GM23248 (cell line): ENCODE measurements at places on chromosomes 4 and X.

GRCh38 chr4:7439699-7440098 lies 5.0 kb upstream of the PSAPL1 start:
- no peak overlapping the region for H3K4me3 ChIP-seq
- no peak for DNase-seq
- no peaks in the 10 kb centered on the region for H3K4me1 ChIP-seq
- no peaks in the 10 kb centered on the region for H3K36me3 ChIP-seq
- H3K27me3 ChIP-seq, result peaks cover 10% of the 10 kb centered on the region

GRCh38 chr4:26884486-26884988 lies 23.9 kb downstream of the STIM2 start:
- H3K36me3 ChIP-seq, result no peaks in the 10 kb centered on the region
- H3K4me1 ChIP-seq, result no peaks in the 10 kb centered on the region

- no peaks in the 10 kb centered on the region for H3K36me3 ChIP-seq
- no peak overlapping the region for H3K4me3 ChIP-seq
- no peak overlapping the region for H3K27ac ChIP-seq
- H3K4me1 ChIP-seq, result no peaks in the 10 kb centered on the region
- peak; percentile 33 for DNase-seq
These were observed 19.8 kb upstream of the FAM9A start for GRCh38 chrX:8820910-8821527.

DNA sequence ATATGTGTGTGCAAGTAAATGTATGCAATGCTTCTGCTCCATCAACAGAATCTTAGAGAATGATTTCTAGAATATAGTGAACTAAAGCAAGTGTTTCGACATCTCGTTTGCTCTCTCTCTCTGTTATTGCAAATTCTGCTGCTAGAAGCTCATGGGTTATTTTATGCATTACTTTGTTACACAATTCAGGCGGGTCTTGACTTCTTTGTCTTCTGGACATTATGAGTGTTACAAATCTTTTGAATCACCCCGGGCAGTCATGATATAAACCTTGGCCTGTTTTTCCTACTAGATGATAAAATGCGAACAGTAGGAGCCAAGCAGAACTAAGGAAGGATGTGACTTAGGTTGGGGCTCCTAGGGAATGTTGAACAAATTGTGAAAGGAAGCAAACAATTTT lies 166.4 kb upstream of the SFRP2 start:
- no peaks in the 10 kb centered on the region for H3K27me3 ChIP-seq
- no peak overlapping the region for H3K27ac ChIP-seq
- H3K4me3 ChIP-seq, result no peak overlapping the region
- DNase-seq, result no peak

- H3K27ac ChIP-seq, result no peak overlapping the region
- H3K36me3 ChIP-seq, result no peaks in the 10 kb centered on the region
- no peaks in the 10 kb centered on the region for H3K27me3 ChIP-seq
- H3K4me1 ChIP-seq, result no peaks in the 10 kb centered on the region
- H3K4me3 ChIP-seq, result no peak overlapping the region
These were observed 211.3 kb upstream of the INTU start for GRCh38 chr4:127421437-127421836.

GRCh38 chr4:627347-628125 lies 2.2 kb downstream of the PDE6B start:
- H3K4me1 ChIP-seq, result no peaks in the 10 kb centered on the region
- 0 out of 2 replicates have a peak, but pooled peaks cover 8% of the 10 kb centered on the region for H3K27me3 ChIP-seq
- no peaks in the 10 kb centered on the region for H3K36me3 ChIP-seq

GRCh38 chrX:110032534-110033147 lies 29.7 kb downstream of the TMEM164 start:
- H3K27ac ChIP-seq, result no peak overlapping the region
- H3K4me1 ChIP-seq, result no peaks in the 10 kb centered on the region
- H3K36me3 ChIP-seq, result no peaks in the 10 kb centered on the region

DNA sequence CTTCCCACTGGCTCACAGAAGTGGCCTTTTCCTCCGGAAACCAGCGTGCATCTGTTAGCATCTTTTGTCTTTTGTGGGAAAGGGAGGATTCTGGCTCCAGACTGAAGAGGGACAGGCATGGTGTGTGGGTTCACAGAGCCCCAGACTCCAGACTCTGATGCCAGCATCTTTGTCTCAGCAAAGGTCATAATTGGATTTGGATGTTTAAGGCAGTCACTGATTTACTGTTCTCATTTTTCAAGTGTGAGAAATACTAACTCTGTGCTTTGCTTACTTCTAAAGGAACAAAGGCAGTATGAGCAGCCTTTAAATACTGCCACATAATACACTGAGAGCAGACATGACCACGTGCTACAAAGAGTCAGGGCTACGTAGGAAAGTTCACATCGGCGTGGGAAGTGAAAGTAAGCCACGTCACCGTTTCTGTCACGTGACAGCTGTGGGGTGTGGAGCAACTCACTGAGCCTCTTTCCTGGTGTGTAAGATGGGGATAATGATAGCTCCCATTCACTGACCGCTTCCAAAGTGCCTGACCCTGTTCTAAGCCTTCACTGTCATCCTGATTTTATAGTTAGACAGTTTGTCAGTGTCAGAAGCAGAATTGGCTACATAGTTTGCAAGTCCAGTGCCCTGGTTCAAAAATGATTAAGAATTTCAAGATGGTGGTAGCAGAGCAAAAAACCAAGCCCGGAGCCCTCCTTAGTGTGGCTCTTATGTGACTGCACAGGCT lies 24.8 kb upstream of the TMSB4X start:
- H3K36me3 ChIP-seq, result no peaks in the 10 kb centered on the region
- H3K4me1 ChIP-seq, result peaks cover 27% of the 10 kb centered on the region
- peak; percentile 90 for DNase-seq
- no peaks in the 10 kb centered on the region for H3K27me3 ChIP-seq
- H3K27ac ChIP-seq, result peak overlapping the region; percentile 100

- no peaks in the 10 kb centered on the region for H3K4me1 ChIP-seq
- H3K4me3 ChIP-seq, result no peak overlapping the region
- no peaks in the 10 kb centered on the region for H3K36me3 ChIP-seq
- no peaks in the 10 kb centered on the region for H3K27me3 ChIP-seq
- no peak overlapping the region for H3K27ac ChIP-seq
These were observed 123.3 kb downstream of the CLCN4 start for GRCh38 chrX:10280071-10280470.

- no peaks in the 10 kb centered on the region; the same call in 1 of the 2 replicates for H3K36me3 ChIP-seq
- H3K4me3 ChIP-seq, result peak overlapping the region; percentile 98
- H3K27ac ChIP-seq, result peak overlapping the region; percentile 18
- peak; percentile 77 for DNase-seq
- peaks cover 30% of the 10 kb centered on the region for H3K4me1 ChIP-seq
- H3K27me3 ChIP-seq, result peaks cover 3% of the 10 kb centered on the region; the same call in 1 of the 2 replicates
These were observed 2.0 kb downstream of the RAPGEF2 start for GRCh38 chr4:159104694-159105414.

DNA sequence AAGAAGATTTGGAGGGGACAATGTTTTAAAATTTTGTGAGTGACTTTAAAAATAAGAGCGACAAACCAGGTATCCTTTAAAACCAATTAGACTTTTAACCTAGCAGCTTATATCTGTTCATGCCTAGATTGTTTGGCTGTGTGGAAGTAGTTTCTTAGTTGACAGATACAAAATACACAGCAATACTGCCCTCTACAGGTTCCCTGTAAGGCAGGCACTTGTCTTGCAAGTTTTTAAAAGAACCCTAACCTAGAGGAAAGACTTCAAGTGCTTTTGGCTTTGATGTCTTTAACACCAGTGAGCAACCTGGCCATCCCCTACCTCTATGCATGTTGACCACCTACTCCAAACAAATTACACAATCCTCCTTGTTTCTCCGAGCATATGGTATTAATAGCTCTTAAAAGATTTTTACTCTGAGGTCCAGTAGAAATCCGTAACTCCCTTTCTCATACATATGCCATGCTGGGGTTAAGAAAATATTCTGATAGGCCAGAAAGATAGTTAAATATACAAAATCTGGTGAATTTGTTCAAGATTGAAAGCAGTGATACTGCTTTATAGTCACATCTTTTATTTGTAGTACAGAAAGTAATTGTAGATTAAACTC lies 273.0 kb downstream of the ARHGAP24 start:
- H3K27ac ChIP-seq, result 0 out of 2 replicates have a peak overlapping the region, but pooled peaks have one; percentile 21
- no peaks in the 10 kb centered on the region for H3K36me3 ChIP-seq
- peaks cover 18% of the 10 kb centered on the region for H3K4me1 ChIP-seq

GRCh38 chr4:38902695-38903094 lies 35.1 kb downstream of the FAM114A1 start:
- H3K27me3 ChIP-seq, result no peaks in the 10 kb centered on the region
- peak; percentile 38 for DNase-seq
- no peak overlapping the region for H3K27ac ChIP-seq

GRCh38 chr4:26723216-26723615 lies 137.4 kb upstream of the STIM2 start:
- 0 out of 2 replicates have a peak, but pooled peaks cover 10% of the 10 kb centered on the region for H3K36me3 ChIP-seq
- H3K4me3 ChIP-seq, result no peak overlapping the region
- H3K27me3 ChIP-seq, result no peaks in the 10 kb centered on the region
- no peak overlapping the region for H3K27ac ChIP-seq

DNA sequence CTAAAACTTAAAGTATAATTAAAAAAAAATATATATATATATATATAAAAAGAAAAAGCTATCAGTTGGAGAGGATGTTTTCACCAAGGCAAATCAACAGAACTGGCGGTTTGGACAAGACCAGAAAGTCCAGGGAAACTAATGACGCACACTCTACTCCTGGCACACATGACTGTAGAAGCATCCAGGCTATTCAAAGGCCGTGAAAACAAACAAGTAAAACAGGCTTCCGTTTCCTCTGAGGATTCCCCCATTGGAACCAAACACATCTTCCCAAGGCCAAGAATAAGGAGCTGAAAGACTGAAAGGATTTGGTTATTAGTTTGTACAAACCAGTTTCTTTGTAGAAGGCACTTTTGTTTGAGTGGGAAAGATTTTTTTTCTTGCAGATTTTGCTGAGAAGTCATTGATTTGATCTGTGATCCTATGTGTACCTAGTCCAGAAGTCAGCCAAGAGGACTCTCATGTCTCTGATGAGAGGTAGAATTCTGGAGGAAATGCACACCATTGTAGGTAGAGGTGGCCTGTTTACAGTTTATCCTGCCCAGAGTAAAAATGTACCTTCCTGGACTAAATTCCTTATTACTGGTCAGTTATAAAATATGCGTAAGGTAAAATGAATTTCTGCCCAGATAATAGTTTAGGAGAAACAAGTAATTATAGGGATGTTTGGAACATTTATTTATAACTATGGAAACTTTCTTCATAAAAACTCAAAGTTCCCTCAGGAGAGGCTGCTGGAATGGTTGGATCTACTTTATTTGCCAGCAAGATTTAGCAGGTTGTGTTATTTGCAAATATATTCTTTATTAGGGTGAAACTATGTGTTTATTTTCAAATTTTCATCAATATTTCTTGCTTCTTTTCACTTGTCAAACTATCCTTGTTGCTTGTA lies 66.5 kb downstream of the DMP1 start:
- H3K4me3 ChIP-seq, result no peak overlapping the region
- H3K4me1 ChIP-seq, result no peaks in the 10 kb centered on the region
- no peak overlapping the region for H3K27ac ChIP-seq
- H3K36me3 ChIP-seq, result no peaks in the 10 kb centered on the region

DNA sequence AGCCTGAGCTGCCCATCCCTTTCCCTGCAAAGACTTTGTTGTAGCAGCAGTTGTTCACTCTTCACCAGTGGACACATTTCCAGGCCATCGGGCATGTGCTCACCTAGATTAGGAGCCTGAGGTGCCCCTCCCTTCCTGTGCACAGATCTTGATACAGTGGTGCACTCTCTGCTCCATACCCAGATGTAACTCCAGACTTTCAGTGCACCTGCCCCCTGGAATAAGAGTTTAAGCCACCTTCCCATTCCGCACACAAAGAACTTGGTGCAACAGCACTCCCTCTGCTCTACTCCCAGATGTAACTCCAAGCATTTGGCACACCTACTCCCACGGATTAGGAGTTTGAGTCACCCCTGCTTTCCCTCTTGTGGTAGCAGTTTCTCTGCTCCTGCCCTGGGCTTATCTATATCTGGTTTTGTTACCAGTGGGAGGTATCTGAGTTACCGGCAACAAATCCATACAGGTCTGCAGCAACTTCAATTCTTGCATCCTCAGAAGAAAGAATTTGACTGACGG lies 36.0 kb upstream of the PLK4 start:
- no peaks in the 10 kb centered on the region for H3K36me3 ChIP-seq
- H3K4me3 ChIP-seq, result no peak overlapping the region
- H3K27ac ChIP-seq, result no peak overlapping the region
- H3K4me1 ChIP-seq, result no peaks in the 10 kb centered on the region

GRCh38 chr4:174217273-174218126 lies 66.0 kb downstream of the FBXO8 start:
- no peak overlapping the region for H3K27ac ChIP-seq
- no peaks in the 10 kb centered on the region for H3K36me3 ChIP-seq
- H3K4me1 ChIP-seq, result peaks cover 5% of the 10 kb centered on the region
- peaks cover 8% of the 10 kb centered on the region; the same call in 1 of the 2 replicates for H3K27me3 ChIP-seq
- peak overlapping the region; percentile 69 for H3K4me3 ChIP-seq

GRCh38 chr4:19924761-19925160 lies 326.9 kb upstream of the SLIT2 start:
- H3K4me1 ChIP-seq, result no peaks in the 10 kb centered on the region
- H3K27ac ChIP-seq, result no peak overlapping the region
- no peaks in the 10 kb centered on the region for H3K27me3 ChIP-seq
- no peaks in the 10 kb centered on the region for H3K36me3 ChIP-seq
- DNase-seq, result no peak

GRCh38 chrX:80388206-80388605 lies 32.0 kb upstream of the TENT5D start:
- no peaks in the 10 kb centered on the region for H3K4me1 ChIP-seq
- no peaks in the 10 kb centered on the region for H3K36me3 ChIP-seq
- no peaks in the 10 kb centered on the region for H3K27me3 ChIP-seq
- peak; percentile 44 for DNase-seq
- peak overlapping the region; percentile 27; the same call in 1 of the 2 replicates for H3K27ac ChIP-seq

DNA sequence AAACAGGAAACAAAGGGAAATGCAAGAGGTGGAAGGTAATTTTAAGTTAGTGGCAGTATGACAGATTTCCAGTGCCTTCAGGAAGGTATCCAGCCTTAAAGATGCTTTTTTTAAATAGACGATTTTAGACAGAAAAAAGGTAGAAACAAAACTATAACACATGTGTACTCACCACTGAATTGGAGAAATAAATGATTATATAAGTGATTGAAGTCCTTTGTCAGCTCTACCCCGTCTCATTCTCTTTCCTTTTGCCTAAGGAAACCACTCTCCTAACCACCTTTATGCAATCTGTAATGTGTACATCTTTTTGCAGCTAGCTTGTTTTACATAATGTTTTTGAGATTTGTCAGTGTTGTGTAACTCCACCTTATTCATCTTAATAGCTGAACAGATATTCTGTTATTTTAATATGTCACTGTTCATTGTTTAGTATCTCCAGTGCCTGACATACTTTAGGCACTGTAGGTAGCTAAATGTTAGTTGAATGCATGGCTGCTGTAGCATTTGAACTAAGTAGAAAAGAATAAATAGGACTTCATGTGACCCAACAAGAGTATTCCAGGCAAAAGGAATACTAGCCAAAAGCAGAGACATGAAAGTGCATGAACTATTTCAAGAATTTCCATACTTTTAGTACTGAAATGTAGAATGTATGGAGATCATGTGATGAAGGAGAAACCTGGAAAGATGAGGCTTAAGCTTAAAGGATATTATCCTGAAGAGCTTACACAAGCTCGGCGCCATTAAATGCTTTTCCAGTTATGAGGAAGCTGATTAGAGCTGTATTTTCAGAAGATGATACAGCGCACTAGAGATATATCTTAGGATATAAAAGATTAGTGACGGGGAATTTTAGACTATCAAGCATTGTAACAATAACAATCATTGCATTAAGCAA lies 865 bp downstream of the FAM200B start:
- no peaks in the 10 kb centered on the region for H3K27me3 ChIP-seq
- peaks cover 31% of the 10 kb centered on the region for H3K36me3 ChIP-seq
- peaks cover 47% of the 10 kb centered on the region for H3K4me1 ChIP-seq
- peak; percentile 45 for DNase-seq
- peak overlapping the region; percentile 88 for H3K4me3 ChIP-seq
